ENCODE measurements at places on chromosomes 6 and 20.
A peak's percentile ranks its signal among the peaks of the same experiment; 100 is the strongest.

GRCh38 chr20:1964659-1965405 is 29.0 kb downstream of the PDYN start:
- DNase-seq = no peak

- no peak for DNase-seq
Observed at GRCh38 chr6:160505970-160506369, 157.8 kb downstream of the SLC22A3 start.

DNA sequence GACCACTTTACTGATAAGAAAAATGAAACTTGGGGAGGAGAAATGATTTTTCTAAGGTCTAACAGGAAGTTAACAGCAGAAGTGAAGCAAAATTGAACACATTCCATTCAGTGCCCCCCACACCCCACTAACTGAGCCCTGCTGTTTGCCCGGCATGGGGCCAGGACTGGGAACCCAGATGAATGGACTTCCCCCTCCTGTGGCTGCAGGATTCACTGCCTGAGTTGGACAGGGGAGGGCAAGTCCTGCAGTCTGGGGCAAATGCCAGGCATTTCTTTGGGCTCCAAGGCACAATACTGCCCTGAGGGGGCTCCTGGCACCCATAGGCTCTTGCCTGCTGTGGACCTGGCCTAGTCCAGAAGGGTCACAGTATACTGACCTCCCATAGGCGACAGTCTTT is 28.3 kb downstream of the FYN start:
- DNase-seq = peak; percentile 37

GRCh38 chr6:26016245-26016962 is 53.8 kb downstream of the TRIM38 start:
- no peak for DNase-seq

DNA sequence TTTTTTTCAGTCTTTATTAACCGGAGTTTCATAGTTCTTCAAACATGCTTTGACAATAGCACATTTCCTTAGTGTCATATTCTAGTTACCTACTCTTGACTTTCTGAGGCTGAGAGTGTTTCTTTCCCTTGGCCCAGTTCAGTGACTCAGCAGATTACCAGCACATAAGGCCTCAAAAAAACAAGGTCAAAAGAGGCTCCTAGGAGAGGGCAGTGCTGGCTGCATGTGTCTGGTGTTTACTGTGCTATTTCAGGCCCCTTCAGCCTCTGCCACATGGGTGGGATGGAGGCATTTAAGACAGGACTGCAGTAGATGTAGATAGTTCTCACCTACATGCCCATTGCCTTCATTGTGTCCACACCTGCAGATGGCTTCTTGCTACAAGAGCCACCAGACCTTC is 198.2 kb upstream of the SSTR4 start:
- no peak for DNase-seq

GRCh38 chr6:11242711-11243110 is 10.2 kb upstream of the NEDD9 start:
- DNase-seq = no peak

GRCh38 chr6:31864818-31865204 is 2.2 kb upstream of the NEU1 start:
- no peak for DNase-seq

DNA sequence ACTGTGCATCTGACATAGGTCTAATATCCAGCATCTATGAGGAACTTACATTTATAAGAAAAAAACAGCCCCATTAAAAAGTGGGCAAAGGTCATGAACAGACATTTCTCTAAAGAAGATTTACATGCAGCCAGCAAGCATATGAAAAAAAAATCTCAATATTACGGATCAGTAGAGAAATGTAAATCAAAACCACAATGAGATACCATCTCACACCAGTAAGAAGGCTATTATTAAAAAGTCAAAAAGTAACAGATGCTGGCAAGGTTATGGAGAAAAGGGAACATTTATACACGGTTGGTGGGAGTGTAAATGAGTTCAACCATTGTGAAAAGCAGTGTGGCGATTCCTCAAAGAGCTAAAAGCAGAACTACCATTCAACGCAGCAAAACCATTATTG is 13.1 kb downstream of the METTL24 start:
- DNase-seq = no peak

- no peak for DNase-seq
Observed at GRCh38 chr6:101760843-101761621, 367.5 kb downstream of the GRIK2 start.

- DNase-seq = no peak
Observed at GRCh38 chr6:132333639-132334520, 67.4 kb downstream of the MOXD1 start.

DNA sequence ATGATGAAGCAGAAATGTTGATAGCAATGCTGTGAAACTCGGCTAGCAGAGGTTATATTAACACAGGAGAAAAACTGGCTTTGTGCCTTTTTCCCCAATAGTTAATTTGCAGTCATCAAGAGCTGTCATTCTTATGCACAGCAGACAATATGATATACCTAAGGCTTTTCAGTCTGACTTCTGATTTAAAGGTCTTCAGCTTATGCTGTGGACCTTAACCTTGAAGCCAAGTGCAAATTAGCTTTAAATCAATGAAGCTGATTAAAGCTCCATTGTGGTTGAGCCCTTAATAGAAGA is 171.6 kb upstream of the ID4 start:
- DNase-seq = no peak

DNA sequence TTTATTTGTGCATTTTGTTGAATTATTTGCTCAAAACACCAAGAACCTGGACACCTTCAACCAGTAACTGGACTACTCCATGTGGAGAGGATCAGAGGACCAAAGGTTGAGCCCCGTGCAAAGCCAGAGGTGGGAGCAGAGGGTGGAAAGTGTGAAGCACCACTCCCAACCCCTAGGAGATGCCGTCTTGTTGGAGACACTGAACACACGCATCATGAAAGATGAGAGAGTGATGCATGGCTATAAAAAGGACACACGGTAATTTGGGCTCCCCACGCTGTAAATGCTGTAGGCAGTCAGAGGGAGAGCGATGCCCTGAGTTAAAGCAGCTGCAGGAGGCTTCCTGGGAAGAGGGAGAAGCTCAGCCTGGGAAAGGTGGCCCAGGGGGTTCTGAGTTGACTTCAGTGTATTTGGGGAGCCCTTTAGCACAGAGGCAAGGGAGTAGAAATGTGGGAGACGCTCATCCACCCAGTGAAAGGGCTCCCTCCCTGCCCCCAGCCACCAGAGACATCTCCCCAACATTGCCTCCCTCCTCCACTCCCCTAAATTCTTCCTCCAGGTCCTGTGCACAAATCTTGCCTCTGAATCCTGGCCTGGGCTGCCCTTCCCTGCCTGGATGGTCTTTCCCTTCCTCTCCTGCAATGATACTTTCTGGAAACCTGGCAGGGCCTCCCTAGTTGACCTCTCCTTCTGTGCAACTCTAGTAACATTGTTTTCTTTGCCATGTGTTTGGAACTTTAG is 55.8 kb upstream of the IYD start:
- no peak for DNase-seq

- DNase-seq = no peak
Observed at GRCh38 chr20:37867289-37868195, 35.4 kb upstream of the VSTM2L start.

GRCh38 chr6:44349904-44350649 is 7.6 kb downstream of the SPATS1 start:
- no peak for DNase-seq

GRCh38 chr6:41420186-41420585 is 84.8 kb downstream of the NCR2 start:
- DNase-seq = no peak

DNA sequence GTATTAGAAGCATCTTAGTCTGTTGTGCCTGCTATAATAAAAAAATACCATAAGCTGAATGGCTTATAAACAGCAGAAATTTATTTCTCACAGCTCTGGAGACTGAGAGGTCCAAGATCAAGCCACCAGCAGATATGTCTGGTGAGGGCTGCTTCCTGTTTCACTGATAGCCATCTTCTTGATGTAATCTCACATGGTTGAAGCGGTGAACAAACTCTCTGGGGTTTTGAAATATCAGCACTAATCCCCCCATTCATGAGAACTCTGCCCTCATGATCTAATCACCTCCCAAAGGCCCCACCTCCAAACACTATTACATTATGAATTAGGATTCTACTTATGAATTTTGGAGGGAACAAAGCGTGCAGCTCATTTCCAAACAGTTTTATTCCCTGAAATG is 11.6 kb upstream of the CLVS2 start:
- DNase-seq = no peak

DNA sequence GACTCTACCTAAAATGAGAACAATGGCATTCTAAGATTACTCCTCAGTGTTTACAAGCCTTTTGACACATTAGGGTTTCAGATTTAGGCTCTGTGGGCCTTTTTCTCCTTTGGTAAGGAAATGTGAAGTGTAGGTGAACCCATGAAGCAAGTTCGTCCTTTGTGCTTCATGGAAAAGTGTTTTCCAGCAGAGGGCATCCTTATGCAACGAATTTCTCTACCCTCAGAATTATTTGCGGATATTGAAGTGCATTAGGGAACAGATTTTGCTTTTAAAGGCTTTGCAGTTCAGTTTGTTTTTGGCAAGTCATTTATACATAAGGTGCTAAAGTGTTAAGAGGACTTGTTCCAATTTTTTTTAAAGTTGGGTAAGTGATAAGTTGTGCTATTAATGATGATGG is 55.7 kb upstream of the FERMT1 start:
- DNase-seq = no peak

DNA sequence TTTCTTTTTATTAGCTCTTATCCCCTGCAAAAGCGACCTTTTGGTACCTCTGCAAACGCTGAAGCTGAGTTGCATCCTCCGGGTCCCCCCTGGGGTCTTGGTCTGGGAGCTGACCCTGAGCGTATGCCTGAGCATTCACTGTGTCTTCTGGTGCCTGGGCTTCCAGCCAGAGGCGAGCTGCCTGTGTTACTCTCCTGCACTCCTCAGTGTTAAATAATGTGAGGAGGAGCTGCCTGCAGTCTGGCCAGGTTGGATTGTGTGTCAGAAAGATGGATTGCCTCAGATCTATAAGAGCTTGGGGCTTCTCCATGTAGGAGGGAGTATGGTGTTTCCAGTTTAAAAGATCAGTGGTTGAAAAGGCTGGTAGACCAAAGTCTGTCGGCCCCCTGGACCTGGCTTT is 8.7 kb upstream of the GMPR start:
- no peak for DNase-seq

DNA sequence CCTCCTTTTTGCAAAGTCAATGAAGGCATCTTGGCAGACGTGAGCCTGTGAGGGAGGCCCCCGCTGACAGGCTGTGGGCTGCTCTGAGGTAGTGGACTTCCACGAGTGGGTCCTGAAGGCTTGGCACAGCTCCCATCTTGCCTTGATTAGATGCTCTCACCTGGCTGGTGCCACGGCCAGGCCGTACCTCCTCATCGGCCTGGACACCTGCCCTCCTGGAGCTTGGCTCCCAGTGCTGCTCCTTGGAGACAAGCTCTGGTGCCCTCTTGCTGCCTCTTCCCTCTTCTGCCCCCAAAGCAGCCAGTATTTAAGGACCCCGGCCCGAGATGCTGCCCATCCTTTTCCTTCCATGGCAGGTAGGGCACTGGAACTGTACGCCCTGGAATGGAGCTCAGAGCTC is 93.5 kb downstream of the ERMARD start:
- DNase-seq = no peak

- no peak for DNase-seq
Observed at GRCh38 chr20:1686151-1686748, 28.7 kb upstream of the SIRPG start.

- DNase-seq = no peak
Observed at GRCh38 chr6:36688739-36689075, 8.9 kb upstream of the RAB44 start.

GRCh38 chr20:63027922-63028389 is 21.2 kb upstream of the BHLHE23 start:
- no peak for DNase-seq

GRCh38 chr20:4656491-4656890 is 65.2 kb upstream of the PRND start:
- DNase-seq = no peak

GRCh38 chr6:7260291-7261031 is 52.5 kb downstream of the SSR1 start:
- DNase-seq = no peak

DNA sequence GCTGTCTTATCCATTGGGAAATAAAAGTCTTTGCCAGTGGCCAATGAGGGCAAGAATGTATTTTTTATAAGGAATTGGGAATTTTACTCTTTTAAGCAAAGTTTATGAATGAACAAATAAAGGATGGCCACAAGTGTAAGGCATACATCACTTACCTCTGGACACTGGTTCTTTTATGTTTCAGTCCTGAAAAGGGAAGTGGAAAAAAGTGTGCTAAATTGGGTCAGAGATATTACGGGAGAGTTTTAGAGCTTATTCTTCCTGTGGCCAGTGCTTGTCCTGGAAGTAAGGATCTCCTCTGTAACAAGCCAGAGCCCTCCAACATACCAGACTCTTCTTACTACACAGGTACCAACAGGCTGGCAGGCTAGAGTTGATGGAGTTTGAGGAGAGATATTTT is 22.5 kb upstream of the RIPK1 start:
- no peak for DNase-seq

- DNase-seq = peak; percentile 46
Observed at GRCh38 chr6:134372603-134373281, 54.8 kb upstream of the SGK1 start.

- DNase-seq = no peak
Observed at GRCh38 chr20:56929606-56930005, 300.5 kb downstream of the TFAP2C start.

DNA sequence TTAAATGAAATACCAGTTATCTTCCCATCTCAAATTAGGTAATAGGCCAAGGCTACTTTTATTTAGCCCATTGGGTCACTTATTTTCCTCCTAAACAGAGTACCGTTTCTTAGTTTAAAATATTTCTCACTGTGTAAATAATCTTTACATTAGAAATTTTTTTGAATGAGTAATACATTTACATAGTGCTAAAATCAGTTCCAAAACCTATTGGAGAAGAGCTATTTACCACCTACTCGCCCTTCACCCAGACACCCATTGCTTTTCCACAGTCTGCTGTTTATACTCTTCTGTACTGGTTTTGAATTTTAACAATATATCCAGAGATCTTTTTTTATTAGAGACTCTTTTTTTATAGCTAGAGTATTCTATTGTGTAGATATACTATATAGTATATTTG is 36.9 kb downstream of the MCM8 start:
- no peak for DNase-seq

GRCh38 chr20:33910529-33911327 is 83.0 kb upstream of the RALY start:
- no peak for DNase-seq

GRCh38 chr6:84926189-84927155 is 162.1 kb upstream of the TBX18 start:
- no peak for DNase-seq

- no peak for DNase-seq
Observed at GRCh38 chr6:38103921-38104320, 284.4 kb downstream of the ZFAND3 start.
